ENCODE measurements at places on chromosomes 11 and 22. TPM values are rescaled to one million over a fixed set of nuclear protein-coding genes. Genes with fewer than 3 reads are reported as not detected.

MICAL2 gene
- total RNA-seq: 52.0 TPM

MRGPRX3 gene
- not detected for total RNA-seq

DEAF1 gene
- total RNA-seq: 55.3 TPM

CHRM1 gene
- total RNA-seq: not detected

KDM4E gene
- not detected for total RNA-seq

OR8A1 gene
- total RNA-seq: not detected

SLC22A8 gene
- not detected for total RNA-seq

TMA7B gene
- total RNA-seq: 22.5 TPM

ELFN2 gene
- total RNA-seq: 0.12 TPM

PPFIBP2 gene
- 40.6 TPM for total RNA-seq

PARVG gene
- 94.7 TPM for total RNA-seq

BLID gene
- total RNA-seq: not detected

PKNOX2 gene
- not detected for total RNA-seq

FAM76B gene
- total RNA-seq: 55.5 TPM

UPB1 gene
- 1.5 TPM for total RNA-seq

SERPIND1 gene
- not detected for total RNA-seq

CDON gene
- 2.0 TPM for total RNA-seq

HIC2 gene
- 11.9 TPM for total RNA-seq

RASD2 gene
- total RNA-seq: 1.4 TPM

C11orf54 gene
- total RNA-seq: 13.9 TPM

FJX1 gene
- total RNA-seq: not detected

RGL4 gene
- 16.0 TPM for total RNA-seq

LSP1 gene
- 299 TPM for total RNA-seq

INS gene
- total RNA-seq: not detected

SLC3A2 gene
- 233 TPM for total RNA-seq

PGM2L1 gene
- 10.2 TPM for total RNA-seq

RAPSN gene
- 3.1 TPM for total RNA-seq

TSGA10IP gene
- total RNA-seq: not detected

DEUP1 gene
- not detected for total RNA-seq

MMP27 gene
- total RNA-seq: not detected

NUP98 gene
- total RNA-seq: 120 TPM

PRR33 gene
- total RNA-seq: not detected

INSC gene
- total RNA-seq: not detected

Data from T-helper 17 cell (primary cell).